ENCODE measurements at places on chromosomes 3 and 15.

GRCh38 chr3:109396806-109397205, 59.5 kb upstream of the DPPA4 start:
- DNase-seq: no peak

DNA sequence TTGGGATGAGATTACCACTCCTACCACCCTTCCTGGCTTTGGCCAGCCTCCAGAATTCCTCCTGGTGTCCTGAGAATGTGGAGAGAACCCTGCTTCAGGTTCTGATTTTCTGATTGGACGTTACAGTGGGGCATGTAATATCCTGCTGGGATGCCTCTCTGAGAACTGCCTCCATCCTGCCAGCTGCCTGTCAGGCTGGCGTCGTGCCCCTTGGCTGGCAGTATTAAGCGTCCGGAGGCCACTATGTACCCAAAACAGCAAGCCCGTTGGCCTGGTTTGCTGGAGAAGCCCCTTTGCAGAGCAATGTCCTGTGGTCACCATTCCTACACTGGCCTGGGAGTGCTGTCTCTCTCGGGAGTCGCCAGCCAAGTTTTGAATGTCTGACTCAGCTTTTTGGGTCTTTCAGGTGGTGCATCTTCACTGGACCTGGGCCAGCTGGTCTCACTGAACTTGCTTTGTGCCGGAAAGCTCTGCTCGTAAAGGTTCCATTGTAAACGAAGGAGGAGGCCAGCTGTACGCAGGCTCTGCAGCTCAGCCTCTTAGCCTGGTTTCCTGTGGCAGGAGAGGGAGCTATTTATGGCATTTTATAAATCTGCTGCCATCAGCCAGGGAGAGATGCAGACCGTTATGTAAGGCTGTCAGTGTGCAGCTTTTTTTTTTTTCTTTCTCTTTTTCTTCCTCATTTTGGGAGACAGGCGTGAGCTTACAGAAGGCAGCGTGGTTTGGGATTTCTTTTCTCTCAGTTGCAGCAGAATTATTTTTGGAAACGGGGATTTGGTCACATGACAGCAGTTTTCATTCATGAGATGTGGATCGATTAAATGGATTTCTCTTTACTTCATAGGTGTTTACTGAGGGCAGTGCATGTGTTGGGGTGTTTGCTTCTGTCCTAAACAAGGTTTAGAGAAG, 19.0 kb upstream of the TRAK1 start:
- no peak for DNase-seq

DNA sequence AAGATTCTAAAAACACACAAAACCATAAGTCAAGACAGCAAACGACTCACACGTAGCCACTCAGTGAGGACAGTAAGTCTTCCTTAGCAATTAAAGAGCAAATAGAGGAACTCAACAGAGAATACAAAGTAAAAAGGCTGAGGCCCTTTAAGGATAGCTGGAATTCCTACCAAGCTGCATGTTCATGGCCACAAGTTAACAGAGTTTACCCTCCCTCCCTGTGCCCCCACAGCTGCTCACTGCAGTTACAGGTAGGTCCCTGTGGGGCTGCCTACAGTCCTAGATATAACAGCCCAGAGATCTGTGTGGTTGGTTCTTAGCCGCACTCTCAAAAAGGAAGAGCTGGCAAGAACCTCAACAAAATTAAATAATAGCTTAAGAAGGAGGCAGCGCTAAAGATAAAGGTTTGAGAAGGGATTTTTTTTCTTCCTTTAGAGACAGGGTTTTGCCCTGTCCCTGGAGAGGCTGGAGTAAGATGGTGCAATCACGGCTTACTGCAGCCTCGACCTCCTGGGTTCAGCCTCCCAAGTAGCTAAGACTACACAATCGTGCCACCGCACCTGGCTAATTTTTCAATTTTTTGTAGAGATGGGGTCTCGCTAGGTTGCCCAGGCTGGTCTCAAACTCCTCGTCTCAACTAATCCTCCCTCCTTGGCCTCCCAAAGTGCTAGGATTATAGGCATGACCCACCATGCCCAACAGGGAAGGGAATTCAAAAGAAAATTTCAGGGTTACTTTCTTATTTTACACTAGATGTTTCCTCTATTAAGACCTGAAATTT, 19.3 kb downstream of the SFMBT1 start:
- no peak for DNase-seq

- DNase-seq: no peak
These were observed 226.6 kb upstream of the LRRFIP2 start for GRCh38 chr3:37400945-37401344.

DNA sequence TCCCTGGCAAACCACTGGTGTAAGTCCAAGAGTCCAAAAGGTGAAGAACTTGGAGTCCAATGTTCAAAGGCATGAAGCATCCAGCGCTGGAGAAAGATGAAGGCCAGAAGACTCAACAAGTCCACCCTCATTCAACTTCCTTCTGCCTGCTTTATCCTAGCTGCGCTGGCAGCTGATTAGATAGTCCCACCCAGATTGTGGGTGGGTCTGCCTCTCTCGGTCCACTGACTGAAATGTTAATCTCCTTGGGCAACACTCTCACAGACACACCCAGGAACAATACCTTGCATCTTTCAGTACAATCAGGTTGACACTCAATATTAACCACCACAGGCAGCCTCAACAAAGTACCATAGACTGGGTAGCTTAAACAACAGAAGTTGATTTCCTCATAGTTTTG, 245.9 kb upstream of the IGF1R start:
- DNase-seq: no peak

DNA sequence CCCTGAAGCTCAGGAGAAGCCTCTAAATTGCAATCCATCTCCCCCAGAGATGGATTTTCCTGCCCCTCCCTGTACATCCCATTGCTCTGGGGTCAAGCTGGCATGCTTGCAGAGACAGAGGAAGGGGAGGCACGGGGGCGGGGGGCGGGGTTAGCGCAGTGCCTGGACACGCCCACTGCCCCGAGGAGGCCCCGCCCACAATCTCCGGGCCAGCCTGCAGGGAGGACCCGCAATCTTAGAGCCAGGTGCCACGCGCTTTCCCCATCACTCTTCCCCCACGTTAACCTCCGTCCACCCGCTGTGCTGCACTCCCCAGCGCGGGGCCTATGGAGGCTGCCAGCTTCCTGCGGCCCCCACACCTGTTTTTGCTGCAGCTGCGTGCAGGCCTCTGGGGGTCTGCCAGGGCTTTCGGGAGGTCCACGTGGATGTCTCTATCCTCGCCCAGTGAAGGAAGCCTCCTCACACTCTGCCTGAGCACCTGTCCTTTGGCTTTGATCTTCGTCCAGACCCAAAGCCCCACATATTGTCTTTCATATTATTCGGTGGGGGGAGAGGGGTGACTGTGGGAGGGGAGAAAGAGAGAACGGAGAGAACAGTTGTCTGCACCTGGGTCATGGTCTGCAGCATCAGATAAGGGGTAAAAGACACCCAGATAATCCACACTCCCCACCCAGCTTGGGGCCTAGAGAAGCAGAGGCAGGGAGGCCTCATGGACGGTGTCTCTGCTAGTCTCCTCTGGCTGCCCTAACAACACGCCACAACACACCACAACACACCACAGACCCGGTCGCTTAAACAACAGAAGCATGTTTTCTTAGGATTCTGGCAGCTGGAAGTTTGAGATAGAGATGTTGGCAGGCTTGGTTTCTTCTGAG, 118.0 kb upstream of the MEF2A start:
- DNase-seq: no peak

DNA sequence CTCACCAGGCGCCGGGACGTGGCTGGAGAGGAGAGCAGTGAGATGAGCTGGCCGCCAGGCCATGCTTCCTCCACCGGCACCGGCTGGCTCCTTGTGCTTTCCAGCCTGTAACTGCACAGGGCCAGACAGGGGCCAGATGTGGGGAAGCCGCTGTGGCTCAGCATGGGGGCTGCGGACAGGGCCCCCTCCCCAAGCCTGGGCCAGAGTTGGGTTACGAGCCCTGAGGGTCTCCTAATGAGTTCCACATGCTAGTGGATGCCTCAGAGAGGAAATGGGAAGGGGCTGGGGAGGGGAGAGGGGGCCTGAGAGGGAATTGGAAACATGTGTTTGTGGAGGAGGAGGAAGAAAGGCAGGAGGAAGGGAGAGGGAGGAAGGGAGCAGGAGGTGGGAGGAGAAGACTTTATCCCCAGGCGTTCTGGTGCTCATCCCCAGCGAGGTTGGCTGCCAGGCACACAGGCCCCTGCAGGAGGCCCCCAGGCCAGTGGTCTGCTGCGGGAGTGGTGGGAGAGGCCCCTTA, 11.7 kb upstream of the DUSP7 start:
- DNase-seq: no peak

DNA sequence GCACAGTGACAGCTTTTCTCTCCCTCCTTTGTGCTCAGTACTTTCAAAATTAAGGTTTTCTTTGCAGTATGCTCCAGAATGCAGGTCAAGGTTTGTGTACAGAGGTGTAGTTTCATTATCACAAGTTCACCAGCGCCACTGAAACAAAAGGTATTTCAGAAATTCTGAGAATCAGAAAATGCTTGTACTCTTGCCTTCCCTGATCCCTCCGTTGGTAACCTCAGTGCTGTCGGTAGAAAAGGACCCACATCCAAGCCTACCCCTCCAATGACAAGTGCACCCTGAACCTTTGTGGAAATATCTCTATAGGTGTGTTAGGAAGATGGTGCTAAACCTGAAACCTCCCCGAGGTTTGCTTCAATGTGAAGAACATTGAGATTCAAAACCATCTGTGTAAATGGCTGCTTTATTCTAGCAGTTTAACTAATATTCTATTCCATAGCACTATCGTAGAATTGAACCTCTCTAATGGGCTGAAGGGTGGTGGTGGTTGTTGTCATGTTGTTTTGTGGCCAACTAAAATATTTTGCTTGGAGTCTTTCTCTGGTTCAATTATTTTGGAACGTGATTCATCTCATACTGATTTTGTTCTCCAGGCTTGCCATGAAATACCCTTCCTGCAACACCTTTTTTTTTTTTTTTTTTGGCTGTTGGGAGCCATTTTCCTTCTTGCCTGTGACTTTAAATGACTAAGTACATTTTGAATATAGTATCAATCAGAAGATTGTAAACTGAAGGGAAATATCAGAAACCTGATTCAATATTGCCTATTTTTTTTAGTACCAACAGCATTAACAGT, 20.7 kb downstream of the ZBTB38 start:
- DNase-seq: no peak

- DNase-seq: no peak
These were observed 55.0 kb downstream of the SETD5 start for GRCh38 chr3:9452417-9452816.

DNA sequence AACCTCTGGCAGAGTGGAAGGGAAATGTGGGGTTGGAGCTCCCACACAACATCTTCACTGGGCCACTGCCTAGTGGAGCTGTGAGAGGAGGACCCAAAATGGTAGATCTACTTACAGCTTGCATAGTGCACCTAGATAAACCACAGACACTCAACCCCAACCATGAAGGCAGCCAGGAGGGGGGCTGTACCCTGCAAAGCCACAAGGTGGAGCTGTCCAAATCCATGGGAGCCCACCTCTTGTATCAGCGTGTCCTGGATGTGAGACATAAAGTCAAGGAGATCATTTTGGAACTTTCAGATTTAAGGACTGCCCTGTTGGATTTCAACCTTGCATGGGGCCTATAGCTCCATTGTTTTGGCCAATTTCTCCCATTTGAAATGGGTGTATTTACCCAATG, 20.9 kb downstream of the TP63 start:
- no peak for DNase-seq

DNA sequence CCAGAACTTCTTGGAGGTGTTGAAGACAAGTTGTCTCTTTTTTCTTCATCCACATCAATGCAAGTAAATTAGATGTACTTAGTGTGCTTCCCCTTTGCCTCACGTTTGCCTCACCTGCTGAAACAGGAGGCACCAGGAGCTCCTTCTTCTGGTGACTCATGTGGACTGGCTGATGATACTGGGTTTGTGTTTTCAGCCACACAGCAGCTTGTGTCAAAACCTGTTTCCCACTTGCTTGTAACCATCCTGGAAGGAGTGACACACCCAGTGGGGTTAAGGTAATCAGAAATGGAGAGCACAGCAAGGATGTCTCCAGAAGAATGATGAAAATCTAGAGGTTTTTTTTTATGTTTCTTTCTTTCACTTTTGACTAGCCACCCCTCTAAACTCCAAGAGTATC, 143.3 kb upstream of the RBMS3 start:
- no peak for DNase-seq

DNA sequence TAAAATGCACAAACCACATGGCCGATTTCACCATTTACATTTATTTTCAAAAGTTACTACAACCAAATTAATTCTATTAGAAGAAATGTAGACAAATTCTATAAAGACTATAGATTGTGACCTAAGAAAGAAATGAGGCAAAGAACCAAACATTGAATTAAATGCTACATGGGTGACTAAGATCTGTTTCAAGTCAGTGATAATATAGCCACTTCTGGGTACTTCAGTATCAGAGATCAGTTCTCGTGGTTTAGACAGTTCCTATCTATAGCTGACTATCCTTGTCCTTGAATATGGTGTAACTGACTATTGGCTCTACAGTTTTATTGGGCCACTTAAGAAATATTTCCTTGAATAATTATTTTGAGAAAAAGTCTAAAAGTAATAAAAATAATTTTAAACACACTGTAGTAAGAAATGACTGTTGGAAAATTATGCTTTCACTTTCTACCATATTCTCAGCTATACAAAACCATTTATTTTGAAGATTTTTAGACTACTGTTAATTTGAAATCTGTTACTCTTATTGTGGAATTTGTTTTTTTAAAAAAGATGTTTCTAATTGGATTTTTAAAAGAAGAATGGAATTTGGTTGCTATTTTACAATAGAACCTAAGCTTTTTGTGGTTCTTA, 14.1 kb downstream of the KCNMB3 start:
- no peak for DNase-seq

Measured in stimulated activated CD8-positive, alpha-beta memory T cell treated with anti-CD3 and anti-CD28 coated beads, Interleukin-7, amount 100 ng/mL, for 4 hours (primary cell).